T-cell (primary cell): ENCODE measurements at places on chromosomes 11 and 22. TPM values are rescaled to one million over a fixed set of nuclear protein-coding genes. Genes with fewer than 3 reads are reported as not detected.

Gene DNAJB7
- not detected for total RNA-seq

Gene CRYBA4
- not detected for total RNA-seq

Gene FGF19
- not detected for total RNA-seq

Gene GALR3
- total RNA-seq: not detected

Gene MYOD1
- total RNA-seq: not detected

Gene PARVB
- total RNA-seq: 13.8 TPM

Gene NFAM1
- 0.07 TPM for total RNA-seq

Gene ALKBH3
- 34.1 TPM for total RNA-seq

Gene CHRM1
- total RNA-seq: not detected

Gene TNNT3
- total RNA-seq: 21.5 TPM

Gene DGCR6
- 6.5 TPM for total RNA-seq

Gene RAB39A
- total RNA-seq: 0.13 TPM

Gene GGTLC2
- not detected for total RNA-seq

Gene KDM4E
- total RNA-seq: not detected

Gene TRIM48
- not detected for total RNA-seq
